ENCODE measurements at places on chromosomes 2 and 18.

GRCh38 chr18:48152549-48152948 is 222.1 kb upstream of the SMAD2 start:
- no peak for DNase-seq

GRCh38 chr2:104849618-104850141 is 4.2 kb upstream of the POU3F3 start:
- DNase-seq = peak; percentile 93

DNA sequence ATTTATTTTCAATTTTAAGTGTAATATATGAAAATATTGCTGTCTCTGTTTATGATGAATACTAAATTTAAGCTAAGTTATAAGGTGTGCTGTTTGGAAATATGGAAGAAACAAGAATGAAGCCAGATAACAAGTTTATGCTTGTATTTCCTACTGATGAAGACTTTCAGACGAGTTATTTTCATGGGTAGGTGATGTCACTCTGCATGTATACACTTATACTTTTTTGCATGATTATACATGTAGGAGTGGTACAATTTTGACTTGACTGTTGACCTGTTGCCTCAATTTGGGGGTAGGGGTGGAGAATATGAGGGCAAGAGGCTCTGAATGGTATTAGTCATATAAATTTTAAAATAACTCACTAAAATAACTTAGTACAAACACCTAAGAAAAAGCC is 133.7 kb downstream of the HAUS1 start:
- no peak for DNase-seq

DNA sequence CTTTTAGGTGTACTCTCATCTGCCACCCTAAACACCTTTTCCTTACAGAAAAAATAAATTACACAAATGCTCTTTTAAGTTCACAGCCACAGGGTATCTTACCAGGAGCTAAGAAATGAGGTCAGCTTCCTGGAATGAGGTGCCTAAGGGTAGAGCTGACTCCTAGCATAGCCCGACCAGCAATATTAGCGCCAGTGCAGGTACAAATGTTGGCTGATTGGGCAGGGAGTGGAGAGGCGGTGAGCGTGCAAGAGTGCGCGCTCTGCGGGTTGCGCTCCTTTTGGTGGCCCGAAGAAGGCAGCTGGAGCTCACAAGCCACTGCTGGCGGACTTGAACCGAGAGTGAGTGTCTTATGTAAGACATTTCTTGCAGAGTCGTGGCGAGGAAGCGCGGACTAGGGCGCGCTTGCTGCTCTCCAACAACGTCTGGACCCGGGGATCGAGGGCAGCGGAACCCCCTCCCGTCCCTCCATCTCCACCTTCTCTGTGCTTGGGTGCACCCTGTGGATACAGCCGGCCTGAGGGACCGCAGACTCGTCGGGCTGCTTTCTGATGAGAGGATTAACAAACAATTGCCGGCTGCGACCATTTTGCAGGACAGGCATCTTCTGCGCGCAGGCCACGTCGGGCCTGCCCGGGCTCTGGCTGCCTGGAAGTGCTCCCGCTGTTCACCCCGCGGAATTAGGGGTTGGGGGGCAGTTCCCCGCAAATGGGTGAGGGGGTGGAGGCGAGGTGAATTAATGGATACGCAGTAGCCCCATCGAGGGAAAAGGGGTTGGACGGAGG is 17.3 kb downstream of the BOLA3 start:
- DNase-seq = no peak

- DNase-seq = no peak
Observed at GRCh38 chr2:54758951-54759350, 35.5 kb downstream of the EML6 start.

- DNase-seq = no peak
Observed at GRCh38 chr2:170943041-170943440, 14.0 kb downstream of the GORASP2 start.

DNA sequence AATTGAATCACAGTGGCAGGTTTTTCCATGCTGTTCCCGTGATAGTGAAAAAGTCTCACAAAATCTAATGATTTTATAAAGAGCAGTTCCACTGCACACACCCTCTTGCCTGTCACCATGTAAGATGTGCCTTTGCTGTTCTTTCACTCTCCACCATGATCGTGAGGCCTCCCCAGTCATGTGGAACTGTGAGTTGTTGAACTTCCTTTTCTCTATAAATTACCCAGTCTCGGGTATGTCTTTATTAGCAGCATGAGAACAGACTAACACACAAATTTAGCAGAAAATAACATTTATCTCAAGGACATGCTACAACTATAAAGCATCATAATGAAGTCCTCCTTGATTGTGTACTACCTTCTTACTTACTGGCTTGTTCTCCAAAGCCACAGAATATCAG is 1526.0 kb downstream of the LRP1B start:
- DNase-seq = no peak

GRCh38 chr2:200025717-200026116 is 70.3 kb downstream of the MAIP1 start:
- no peak for DNase-seq

DNA sequence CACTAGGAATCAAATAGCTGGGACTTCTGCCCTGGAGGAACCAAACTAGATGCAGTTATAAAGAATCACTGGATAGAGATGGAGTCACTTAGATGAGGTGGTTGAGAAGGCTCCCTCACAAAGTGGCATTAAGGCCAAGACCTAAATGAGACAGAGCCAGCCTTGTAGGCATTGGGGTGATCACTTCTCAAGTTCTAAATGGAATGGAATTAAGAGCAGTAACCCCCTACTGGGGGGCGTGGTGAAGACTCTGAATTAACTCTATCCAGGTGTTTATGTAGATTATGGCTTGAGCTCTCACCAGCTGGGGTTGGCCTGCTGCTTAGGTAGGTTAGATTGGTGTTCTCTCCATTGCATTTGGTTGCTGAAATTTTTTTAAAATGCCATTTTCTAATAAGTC is 71.3 kb downstream of the TTC27 start:
- no peak for DNase-seq

- no peak for DNase-seq
Observed at GRCh38 chr18:31577195-31577594, 14.5 kb upstream of the TTR start.

DNA sequence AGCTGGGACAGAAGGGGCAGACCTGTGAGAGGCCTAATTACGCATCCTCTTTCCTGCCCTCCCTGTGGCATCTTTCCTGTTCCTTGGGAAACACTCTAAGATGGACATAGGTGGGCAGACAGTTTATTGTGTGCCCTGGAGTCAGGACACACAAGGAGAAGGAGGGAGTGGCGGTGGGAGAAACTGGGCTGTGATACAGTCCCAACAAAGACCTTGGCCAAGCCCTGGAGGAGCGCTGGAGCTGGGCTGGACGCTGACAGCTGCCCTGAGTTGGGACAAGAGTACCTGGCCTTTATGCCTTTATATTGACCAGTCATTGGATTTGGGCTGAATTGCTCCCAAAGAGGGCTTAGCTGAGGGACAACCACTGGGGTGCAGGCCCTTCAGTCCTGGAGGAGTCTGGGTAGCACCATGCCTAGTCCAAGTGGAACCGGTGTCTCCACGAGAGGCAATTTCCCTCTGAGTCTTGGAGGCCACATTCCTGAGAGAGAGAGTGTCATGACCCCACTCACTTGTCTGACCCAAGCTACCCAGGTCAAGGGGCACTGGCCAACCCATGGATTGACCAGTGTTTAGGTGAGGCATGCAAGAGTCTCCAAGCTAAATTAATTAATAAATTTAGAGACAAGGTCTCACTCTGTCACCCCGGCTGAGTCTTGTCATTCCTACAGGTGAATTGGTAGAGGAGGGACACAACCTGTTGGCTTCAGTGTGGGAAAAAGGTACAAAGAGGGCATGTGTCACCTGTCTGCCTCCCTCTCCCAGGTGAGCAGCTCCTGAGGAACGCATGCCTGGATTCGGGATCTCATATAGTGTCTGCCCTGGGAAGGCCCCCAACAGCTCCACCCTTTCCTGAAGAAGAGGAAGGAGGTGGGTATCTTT is 107.1 kb upstream of the ST3GAL5 start:
- no peak for DNase-seq

DNA sequence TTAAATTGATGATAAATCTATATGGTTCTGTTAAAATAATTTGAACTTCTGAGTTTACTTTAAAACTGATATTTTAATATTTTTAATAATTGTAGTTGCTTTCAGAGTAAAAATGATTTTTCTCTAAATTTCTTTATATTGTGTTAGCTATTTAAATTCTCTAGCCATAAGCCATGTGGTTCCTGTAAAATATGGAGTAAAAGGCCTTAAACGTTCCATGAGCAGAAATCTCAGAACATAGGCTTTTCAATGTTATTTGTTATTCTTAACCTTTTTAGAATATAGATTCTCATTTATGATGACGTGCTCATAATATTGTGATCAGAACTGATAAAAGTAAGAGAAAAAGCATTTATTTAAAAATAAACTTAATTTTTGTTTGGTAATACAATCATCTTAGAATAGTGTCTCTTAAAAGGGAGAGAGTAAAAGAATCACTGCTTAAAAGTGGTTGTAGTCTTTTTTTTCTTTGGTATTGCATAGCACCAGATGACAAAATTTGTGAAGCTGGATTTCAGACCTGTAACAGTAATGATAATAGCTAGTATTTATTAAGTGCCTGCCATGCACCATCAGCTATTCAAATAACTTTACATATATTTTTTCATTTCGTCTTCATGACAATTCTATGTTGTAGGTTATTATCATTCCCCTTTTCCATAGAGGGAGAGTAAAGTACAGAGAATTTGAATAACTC is 2.7 kb downstream of the BMPR2 start:
- DNase-seq = no peak

DNA sequence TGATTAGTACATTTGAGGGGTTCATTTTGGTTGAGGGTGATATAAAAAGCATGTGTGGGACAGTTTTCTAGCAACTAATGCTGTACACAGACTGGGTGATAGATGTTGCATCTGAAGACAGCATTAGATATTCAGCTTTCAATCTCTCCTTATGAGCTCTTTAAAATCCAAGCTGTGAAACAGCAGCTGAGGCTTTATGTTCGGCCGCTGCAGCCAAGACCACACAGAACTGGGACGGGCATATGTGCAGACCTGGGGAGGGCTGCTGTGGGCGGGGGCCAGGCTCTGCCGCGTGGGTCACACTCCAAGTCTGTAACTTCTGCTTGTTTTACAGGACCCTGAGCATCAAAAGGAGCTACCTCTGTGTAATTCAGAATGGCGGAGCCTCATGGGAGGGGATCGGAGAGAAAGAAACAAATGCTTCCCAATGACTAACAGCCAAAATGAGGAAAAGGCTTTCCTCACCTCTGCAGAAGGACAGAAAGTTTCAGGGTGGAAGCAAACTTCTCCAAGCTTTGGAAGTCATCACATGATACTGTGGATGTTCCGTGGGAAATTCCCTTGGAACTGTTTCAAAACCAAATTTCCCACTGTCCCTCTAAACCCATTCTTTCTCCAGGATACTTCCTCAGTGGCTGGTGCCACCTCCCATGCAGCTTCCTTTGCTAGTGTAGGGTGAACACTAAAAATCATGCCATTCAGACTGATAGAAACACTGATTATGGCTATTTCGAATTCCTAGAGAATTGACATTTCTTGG is 711.9 kb upstream of the ID2 start:
- DNase-seq = no peak

DNA sequence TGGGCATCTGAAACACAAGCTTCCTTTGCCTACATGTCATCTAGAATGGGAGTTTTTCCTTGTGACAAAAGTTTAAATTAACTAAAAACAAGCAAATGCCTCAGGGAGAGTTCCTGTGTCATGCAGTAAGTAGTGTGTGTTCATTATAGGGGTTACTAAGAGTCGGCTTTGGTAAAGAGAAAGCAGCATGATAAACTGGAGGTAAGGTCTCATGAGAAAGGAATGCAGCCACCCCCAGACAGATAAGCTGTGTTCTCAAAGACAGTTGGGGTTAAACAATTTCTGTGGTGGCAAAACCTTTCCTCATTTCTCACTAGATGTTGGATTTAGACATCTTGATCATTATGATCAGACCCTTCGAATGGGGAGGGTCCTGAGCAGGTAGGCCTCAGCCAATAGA is 129.7 kb downstream of the MAP4K4 start:
- DNase-seq = no peak

- DNase-seq = no peak
Observed at GRCh38 chr2:182933629-182934028, 67.2 kb upstream of the FRZB start.

- DNase-seq = no peak
Observed at GRCh38 chr2:144490857-144491256, 29.1 kb downstream of the ZEB2 start.

- DNase-seq = peak; percentile 35
Observed at GRCh38 chr2:201320257-201320656, 36.9 kb downstream of the FLACC1 start.

DNA sequence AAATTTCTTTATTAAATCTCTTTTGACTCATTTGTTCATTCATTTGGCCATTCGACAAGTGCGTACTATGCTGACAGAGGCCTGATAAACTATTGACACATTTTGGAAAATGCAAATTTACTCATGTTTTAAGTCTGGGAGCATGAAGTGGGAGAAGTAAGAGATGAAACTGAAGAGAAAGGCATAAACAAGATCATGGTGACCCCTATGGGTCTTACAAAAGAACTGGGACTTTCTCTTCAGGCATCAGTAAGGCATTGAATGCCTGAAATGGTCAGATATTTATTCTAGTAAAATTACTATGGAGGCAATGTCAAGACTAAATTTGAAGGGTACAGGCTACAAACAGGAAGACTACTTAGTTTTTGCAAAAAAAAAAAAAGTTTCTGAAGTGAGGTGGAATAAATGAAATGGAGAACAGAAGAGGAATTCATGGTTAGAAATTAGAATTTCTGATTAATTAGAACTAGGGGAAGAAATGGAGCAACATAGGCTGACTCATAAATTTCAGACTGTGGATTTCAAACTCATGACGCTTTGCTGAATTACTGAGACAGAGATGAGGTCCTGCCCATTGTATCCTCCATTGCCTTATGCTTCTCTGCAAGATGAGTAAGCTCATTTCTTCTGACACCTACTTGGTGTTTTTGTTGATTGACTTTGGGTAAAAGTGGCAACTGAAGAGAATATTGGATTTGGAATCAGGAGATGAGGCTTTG is 32.7 kb downstream of the VSNL1 start:
- DNase-seq = no peak

GRCh38 chr2:212766921-212767320 is 228.3 kb upstream of the ERBB4 start:
- no peak for DNase-seq

GRCh38 chr2:120316071-120316470 is 29.9 kb upstream of the INHBB start:
- DNase-seq = no peak

GRCh38 chr2:207332480-207333212 is 166.9 kb upstream of the KLF7 start:
- no peak for DNase-seq

- no peak for DNase-seq
Observed at GRCh38 chr2:1045109-1045508, 94.5 kb downstream of the SNTG2 start.

DNA sequence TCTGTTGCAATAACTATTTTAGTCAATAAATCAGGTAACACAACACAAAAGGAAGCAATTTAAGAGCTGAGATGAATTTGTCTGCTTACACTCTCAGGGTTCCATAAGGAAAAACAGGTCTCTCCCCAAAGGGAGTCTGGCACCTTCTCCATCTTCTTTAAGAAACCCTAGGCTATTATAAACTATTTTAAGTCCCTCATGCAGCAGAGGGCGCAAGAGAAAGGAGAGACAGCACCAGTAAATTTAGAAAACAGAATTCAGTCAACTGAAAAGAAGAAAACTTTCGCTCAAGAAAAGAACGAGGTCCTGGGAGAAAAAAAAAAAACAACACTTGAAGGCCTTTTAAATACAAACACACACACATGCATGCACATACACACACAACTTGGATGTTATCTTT is 19.1 kb downstream of the SULT1C4 start:
- DNase-seq = no peak
